ENCODE measurements at places on chromosomes 16 and 17.

DNA sequence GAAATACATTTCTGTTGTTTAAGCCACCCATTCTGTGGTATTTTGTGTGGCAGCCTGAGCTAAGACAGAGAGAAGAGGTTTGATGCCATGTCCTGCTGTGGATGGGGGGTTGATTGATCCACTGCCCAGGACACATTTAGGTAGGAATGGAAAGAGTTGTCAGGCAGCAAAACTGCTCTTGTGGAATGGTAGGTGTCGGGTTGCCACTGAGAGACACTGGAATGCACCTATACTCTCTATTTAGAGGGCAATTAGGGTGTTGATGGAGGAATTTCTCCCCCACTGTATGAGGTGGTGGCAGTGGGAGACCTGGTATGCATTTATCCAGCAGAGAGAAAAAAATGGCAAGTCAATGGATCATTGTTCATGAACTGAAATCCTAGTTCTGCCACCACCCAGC, 30.9 kb downstream of the CBLN1 start:
- no peak for DNase-seq

- peak; percentile 38 for DNase-seq
Measured at GRCh38 chr16:71369494-71369893, 11.0 kb downstream of the CALB2 start.

GRCh38 chr16:89944773-89945172, 3.8 kb upstream of the DEF8 start:
- DNase-seq, result no peak

GRCh38 chr16:28923231-28923587, 1.8 kb downstream of the RABEP2 start:
- no peak for DNase-seq

GRCh38 chr16:20323591-20324117, 3.7 kb downstream of the GP2 start:
- DNase-seq, result no peak

DNA sequence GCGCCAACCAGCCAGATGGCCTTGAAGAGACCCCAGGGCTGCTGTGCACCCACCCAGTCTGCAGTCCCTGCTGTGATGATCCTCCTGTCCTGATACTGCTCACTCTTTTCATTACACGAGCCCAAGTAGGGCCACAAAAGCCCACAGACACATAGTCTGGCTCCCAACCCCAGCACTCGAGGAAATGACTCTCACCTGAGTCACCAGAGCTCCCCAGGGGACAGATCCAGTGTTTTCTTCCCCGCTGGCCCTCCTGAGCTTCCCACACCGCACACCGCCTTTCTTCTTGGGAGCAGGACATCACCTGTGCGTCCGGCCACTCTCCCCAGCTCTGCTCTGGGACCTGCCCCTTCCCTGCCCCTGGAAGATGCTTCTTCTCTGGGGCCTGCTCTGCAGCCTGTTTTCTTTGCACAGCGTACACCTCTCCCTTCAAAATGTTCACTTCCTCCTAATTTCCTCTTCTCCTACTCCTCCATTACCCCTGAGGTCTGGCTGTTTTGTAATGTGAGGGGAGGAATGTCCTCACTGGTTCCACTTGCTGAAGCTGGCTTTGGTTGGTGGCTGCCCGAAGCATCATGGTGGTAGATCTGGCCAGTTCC, 2.0 kb upstream of the SCN4A start:
- peak; percentile 79 for DNase-seq

DNA sequence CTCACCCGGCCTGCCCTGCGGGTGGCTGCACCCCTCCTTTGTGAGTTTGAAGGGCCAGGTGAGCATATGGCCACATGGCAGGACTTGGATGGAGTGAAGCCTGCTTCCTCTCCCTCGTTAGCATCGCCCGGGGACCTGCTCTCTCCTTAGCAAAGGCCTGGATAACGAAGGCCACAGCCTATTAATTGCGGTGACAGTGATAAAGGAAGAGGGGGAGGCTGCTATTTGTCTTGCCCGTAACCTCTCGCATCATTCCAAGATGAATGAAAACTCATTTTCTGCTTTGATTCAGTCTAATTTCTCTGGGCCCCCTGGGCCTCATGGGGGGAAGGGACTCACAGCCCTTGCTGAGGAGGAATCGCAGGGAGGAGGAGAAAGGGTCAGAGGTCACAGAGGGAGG, 68.5 kb upstream of the LHX1 start:
- DNase-seq, result no peak

- DNase-seq, result no peak
Measured at GRCh38 chr16:87131061-87131995, 185.9 kb downstream of the C16orf95 start.

GRCh38 chr16:51268237-51268636, 117.2 kb upstream of the SALL1 start:
- no peak for DNase-seq

DNA sequence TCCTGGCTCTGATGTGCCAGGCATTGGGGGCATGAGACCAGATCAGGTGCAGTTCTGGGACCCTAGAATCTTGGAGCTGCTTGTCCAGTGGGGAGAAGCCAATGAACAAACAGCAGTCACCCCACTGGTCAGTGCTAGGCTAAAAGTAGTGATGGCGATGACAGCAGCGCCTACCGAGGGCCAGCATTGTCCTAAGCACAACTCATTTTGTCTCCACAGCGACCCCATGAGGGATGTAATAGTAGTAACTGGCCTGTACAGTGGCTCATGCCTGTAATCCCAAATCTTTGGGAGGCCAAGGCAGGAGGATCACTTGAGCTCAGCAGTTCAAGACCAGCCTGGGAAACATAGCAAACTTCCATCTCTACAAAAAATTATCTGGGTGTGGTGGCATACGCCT, 6.2 kb downstream of the SMCR8 start:
- DNase-seq, result no peak

DNA sequence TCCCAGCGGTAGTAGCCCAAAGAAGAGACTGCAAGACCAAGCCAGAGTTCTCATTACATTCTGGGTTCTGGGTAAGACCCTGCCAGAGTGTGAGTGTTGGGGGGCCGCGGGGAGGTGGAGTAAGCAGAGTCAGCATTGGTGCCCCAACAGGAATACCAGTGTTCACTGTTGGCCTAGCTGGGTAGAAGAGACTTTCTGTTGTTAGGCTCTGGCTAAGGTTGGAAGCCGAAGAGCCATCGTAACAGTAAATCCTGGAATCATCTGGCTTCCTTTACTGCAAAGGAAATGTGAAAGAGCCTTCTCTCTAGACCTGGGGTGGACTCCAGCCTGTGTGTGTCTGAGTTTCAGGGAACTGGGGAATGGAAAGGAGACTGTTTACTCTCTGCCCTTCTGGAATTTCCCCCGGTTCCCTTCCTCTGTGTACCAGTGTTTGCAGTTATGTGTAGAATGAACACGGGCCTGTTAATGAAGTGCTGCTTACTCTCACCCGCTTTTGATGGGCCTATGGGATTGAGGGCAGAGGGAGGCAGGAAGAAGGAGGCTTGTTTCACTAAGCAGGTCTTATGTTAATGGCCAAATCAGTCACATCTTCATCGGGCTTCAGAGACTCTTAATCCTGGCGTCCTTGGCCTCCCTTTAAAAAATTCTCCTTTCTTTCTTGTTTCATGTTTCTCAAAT, 68.5 kb downstream of the WWP2 start:
- peak; percentile 15 for DNase-seq

- no peak for DNase-seq
Measured at GRCh38 chr17:57943645-57944044, 11.6 kb downstream of the CUEDC1 start.

DNA sequence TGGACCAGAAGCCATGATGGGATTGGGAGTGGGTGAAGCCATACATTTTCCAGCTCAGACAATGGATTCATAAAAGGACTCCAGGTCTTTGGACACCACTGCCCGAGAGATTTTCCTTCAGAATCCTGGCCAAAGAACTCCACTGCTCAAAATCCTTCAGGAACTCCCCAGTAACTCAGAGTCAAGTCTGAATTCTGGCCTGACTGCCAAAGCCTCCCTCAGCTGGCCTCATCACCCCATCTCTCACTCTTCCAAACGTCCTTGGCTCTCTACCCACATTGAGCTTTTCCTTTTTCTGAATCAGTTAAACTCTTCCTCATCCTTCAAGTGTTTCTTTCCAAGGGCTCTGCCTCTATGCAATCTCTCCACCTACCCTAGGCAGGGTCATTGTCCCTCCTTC, 1.2 kb upstream of the SEPTIN1 start:
- DNase-seq, result no peak

GRCh38 chr17:39527220-39527813, 66.0 kb downstream of the CDK12 start:
- no peak for DNase-seq

DNA sequence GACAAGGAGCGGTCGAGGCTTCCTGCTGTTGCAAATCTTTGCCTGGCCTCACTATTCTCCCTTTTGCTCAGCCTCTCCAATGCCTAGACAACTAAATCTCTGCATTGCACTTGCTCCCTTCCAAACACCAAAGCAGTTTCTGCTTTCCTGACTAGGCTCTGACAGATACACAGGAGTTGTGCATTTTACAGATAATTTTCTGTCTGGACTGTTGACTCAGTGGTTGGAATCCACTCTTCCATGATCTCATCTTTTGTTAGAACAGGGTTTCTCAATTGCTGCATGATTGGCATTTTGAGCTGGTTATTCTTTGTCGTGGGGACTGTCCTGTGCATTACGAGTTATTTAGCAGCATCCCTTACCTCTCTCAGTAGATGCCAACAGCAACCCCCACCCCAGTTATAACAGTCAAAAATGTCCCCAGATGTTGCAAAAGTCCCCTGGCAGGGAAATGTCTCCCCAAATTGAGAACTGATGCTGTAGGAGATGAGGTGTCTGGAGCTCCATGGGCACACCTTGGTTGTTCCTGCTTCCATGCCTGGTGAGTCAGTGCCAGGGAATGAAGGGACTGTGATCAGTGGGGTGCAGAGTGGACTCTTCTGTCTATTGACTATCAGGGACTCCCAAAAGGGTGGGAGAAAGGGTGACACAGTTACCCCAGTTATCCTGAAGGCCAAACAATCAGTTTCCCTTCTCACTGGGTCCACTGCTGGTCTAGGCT, 557.4 kb upstream of the PSMD7 start:
- peak; percentile 10 for DNase-seq

GRCh38 chr17:43994272-43995149, 9.9 kb upstream of the NAGS start:
- DNase-seq, result peak; percentile 10

GRCh38 chr16:88482630-88483391, 29.7 kb downstream of the ZFPM1 start:
- DNase-seq, result no peak

DNA sequence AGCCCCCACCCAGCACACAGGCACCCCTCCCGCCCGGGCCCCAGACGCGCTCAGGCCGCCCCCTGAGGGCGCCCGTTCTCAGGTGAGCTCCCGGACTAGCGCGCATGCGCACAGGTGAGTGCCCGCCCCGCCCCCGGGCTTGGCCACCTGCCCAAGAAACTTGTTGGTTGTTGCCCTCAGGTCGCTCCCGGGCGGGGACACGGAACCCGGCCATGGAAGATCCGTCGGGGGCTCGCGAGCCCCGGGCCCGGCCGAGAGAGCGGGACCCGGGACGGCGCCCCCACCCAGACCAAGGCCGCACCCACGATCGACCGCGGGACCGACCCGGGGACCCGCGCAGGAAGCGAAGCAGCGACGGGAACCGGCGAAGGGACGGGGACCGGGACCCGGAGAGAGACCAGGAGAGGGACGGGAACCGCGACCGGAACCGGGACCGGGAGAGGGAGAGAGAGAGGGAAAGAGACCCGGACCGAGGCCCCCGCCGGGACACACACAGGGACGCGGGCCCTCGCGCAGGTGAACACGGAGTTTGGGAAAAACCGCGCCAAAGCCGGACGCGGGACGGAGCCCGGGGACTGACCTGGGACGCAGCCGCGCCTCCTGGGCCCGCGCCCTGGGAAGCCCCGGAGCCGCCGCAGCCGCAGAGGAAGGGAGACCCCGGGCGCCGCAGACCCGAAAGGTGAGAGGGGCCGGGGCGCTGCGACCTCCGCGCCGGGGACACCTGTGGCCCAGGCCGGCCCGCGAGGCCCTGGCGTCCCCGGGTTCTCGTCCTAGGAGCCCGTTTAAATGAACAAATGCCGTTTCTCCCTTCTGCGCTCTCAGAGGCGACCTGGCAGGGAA, at the start of gene MARVELD3:
Gene MARVELD3 (plus strand): TSS at position 167 of the 840 bp plus-strand sequence. CDS start 46 bp downstream, at position 213.
- DNase-seq, result no peak

GRCh38 chr17:45143767-45144198, 4.5 kb upstream of the HEXIM1 start:
- no peak for DNase-seq

- DNase-seq, result no peak
Measured at GRCh38 chr17:9776911-9777310, 14.5 kb downstream of the DHRS7C start.

- no peak for DNase-seq
Measured at GRCh38 chr17:55411463-55411855, 10.2 kb downstream of the MMD start.

- DNase-seq, result no peak
Measured at GRCh38 chr16:28845293-28845692, 855 bp downstream of the TUFM start.

DNA sequence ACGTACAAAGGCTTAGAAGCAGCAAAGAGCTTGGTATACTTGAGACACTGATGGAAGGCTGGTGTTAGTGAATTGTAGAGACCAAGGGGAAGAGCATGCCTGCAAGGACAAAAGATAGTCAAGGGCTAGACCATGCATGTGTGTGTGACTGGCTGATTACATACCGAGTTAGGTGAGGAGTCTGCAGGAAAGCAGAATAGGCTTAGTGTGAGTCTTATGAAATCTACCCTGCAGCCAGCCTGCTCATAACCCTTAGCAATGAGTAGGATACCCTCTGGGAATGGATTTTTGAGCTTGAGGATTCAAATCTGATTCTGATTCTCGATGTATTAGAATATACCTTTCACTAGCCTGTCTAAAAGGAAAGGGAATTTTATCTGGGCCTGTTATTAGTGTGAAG, 77.0 kb downstream of the TANGO6 start:
- no peak for DNase-seq

DNA sequence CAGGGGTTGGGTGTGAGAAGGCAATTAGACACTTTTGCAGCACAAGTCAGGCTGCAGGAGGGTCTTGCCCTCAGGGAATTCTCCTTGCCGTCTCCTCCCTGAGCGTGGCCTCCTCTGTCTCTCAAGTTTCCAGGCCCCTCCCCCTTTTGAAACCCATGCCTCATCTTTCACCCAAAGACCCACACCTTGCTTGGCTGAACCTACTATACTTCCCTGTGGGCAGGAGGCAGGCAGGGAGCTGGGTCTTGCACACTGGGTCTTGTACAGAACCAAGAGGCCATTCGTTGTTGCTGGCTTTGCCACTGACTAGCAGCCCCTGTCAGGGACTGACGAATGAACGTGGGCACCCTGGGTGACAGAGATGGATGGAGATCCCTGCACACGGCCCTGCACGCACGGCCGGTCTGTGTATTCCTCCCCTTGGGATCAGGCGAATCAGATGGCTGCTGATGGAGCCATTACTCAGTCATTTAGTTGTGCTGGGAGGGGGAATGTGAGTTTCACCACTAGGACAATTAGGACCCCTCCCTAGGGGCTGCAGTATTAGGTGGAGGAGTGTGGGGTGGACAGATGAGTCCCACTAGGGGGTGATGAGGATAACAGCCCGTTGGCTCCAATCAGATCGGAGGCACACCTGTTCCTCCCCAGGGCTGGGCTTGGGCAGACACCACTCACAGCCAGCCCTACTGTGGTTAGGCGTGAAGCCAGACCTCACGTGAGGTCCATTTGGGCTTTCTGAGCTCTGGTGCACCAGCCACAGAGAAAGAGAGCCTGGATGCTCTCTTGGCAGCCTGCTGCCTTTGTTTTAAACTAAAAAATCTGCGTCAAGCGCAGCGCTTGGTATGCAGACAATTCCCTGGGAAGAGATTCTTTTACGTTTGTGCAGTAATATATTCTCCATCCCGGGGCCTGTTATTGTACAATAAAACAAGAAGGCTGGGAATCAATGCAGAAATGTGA, 167.7 kb upstream of the WSCD1 start:
- DNase-seq, result no peak
